ENCODE measurements at places on chromosomes 3 and 15.

GRCh38 chr3:197942956-197943556 is 6.9 kb upstream of the RPL35A start:
- DNase-seq: peak; percentile 33

- no peak for DNase-seq
These were observed 122.6 kb upstream of the SLC6A11 start for GRCh38 chr3:10693457-10693856.

DNA sequence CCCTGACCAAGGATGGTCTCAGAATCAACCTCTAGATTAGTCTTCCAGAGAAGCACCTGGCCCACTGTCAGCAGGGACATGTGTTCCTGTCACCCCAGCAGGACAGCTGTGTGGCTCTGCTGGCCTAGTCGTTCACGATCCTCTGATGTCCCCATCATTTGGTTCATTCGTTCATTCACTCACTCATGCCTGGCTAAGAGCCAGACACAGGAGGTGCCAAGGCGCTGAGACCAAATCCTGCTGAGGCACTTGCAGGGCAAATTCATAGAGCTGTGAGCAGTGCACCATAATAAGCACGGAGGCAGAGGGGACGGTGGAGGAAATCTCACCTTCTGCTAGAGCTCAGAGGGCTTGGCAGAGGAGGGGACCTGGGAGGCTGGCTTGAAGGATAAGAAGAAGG is 49.9 kb upstream of the FGD5 start:
- DNase-seq: no peak

GRCh38 chr3:79211586-79212359 is 556.0 kb downstream of the ROBO1 start:
- no peak for DNase-seq

- no peak for DNase-seq
These were observed 1679.4 kb downstream of the OTOL1 start for GRCh38 chr3:163175970-163176369.

DNA sequence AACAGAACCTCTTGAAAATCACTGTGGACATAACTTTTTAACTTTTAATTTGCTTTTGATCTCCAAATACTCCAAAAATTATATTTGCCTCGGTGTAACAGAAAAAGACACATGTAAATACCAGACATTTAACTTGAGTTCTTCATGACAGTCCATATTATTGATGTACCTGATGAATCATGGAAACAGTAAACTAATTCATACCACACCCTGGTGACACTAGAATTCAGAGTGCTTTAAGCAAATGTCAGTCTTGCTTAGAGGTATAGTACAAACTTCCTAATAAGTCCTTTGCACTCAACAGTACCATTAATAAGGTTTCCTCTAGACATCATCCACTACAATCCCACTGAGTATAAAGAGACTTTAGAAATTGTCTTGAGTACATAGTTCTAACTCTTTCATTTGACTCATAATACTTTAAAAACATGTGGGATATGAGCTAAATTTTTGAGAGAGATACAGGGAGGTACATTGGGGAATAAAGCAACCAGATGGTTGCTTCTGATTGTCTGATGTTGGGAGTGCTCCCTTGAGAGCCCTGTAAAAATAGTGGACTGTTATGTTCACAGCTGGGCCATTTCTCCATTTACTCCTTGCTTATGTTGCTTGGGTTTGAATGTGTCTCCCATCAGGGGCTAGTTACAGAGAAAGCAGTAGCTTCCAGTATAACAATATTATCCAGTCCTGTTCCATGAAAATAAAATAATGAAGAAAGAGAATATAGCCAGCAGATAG is 175.7 kb downstream of the ALCAM start:
- no peak for DNase-seq
